Stimulated activated CD8-positive, alpha-beta memory T cell treated with anti-CD3 and anti-CD28 coated beads, Interleukin-15, amount 100 ng/mL, for 1 hour (primary cell): ENCODE measurements at places on chromosomes 16 and 17.

DNA sequence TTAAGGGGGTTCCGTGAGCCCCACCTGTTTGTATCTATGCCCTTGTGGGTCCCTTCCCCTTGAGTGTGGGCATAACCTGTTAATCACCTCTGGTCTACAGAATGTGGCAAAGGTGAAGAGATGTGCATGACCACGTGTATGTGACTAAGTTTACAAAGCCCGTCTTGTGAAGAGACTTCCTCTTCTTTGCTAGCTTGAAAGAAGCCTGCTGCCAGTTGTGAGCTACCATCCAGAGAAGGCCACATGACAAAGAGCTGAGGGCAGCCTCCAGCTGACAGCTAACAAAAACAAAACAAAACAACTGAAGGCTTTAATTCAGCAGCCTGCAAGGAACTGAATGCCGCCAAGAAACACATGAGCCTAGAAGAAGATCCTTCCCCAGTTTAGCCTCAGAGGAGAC, 112.0 kb downstream of the AXIN2 start:
- DNase-seq = no peak

GRCh38 chr17:78106211-78106610, 22.3 kb downstream of the TMC6 start:
- no peak for DNase-seq

GRCh38 chr17:57640079-57640478, 105.0 kb downstream of the CCDC182 start:
- no peak for DNase-seq

DNA sequence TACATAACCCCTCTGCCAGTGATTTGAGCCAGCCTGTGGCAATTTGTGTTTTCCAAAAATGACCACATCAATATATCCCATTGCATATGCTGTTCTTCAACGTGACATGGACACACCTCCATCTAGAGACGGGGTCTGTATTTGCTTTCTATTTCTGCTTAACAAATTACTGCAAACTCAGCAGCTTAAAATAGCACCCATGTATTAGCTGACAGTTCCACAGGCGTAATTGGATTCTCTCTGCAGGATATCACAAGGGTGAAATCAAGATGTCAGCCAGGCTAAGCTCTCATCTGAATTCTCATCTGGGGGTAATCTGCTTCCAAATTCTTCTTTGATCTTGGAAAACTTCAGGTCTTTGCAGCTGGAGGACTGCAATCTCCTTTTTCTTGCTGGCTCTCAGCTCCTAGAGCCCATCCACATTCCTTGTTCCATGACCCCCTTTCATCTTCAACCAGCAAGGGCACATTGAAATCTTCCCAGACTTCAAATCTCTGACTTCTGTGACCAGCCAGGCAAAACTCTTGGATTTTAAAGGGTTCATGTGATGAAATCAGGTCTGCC, 8.2 kb downstream of the KRT9 start:
- DNase-seq = no peak

DNA sequence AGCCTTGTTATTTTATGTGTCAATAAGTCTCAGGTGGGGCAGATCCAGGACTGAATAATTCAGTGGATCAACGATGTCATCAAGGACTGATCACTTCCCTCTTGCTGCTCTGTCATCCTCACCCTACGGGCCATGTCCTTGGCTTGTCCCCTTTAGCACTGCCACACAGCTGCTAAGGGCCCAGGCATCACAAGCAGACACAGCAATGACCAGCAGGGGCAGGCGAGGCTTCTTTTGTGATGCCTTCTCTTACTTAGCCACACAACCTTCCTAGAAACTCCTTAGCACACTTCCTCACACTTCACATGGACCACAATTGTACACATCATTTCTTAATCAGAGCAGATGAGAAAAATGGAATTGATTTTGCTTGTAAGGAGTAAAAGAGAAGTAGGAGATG, 356.3 kb upstream of the SOX9 start:
- no peak for DNase-seq

GRCh38 chr17:81010935-81011334, 19.3 kb downstream of the CHMP6 start:
- no peak for DNase-seq

GRCh38 chr16:4414187-4414917, 2.0 kb downstream of the CORO7 start:
- peak; percentile 46 for DNase-seq

GRCh38 chr17:75348386-75349012, 57.0 kb downstream of the GRB2 start:
- no peak for DNase-seq

GRCh38 chr16:81863630-81864352, 84.7 kb downstream of the PLCG2 start:
- no peak for DNase-seq

DNA sequence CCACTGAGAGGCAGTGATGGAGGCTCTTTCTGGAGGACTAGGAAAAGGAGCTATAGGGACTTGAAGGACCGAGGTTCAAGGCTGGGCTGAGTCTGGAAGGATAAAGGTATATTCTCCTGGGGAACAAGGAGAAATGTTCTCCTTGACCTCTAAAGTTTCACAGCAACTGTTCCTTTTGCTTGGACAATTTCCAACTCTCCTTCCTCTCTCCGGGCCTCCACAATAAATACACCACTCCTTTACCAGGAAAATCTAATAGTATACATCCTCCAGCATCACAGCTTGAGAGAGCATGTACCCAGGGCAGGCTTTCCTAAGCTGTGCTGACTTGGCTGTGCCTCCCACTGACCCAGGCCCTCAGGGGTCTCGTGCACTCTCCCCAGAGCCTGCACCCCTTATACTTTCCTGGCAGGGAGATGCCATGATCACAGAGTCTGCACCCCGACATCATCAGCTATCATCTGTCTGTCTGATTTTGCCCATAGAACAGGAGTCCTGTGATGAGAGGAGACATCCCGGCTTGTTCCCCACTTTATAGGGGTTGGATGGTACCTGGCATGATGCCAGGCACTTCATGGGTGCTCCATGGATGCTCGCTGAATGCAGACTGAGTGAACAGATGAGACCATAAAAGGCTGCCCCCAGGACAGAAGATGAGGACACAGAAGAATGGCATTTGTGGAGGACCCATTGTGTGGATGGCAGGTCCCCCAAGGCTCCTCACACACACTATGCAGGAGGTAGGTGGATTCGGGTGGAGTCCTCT, 582.6 kb upstream of the CDH5 start:
- no peak for DNase-seq

DNA sequence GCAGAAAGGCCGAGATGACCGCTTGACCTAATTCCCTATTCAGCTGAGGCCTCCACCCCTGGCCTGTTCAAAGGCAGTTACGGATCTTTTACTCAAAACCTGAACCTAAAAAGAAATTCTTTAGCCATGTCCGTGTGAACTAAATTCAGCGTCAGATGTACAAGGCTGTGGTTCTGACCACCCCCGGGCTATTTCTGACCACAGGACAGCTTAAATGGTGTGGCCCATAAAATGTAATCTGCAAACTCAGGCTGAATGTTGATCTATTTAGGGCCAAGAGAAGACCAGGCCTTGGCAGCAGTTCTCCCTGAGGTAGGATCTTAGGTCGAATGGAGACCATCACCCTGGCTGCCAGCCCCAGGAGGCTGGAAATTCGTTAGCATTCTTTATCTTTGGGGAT, 485.5 kb downstream of the WWOX start:
- no peak for DNase-seq

GRCh38 chr16:87410968-87411367, 18.8 kb downstream of the MAP1LC3B start:
- no peak for DNase-seq

GRCh38 chr16:55497558-55497957, 11.3 kb upstream of the LPCAT2 start:
- DNase-seq = no peak

DNA sequence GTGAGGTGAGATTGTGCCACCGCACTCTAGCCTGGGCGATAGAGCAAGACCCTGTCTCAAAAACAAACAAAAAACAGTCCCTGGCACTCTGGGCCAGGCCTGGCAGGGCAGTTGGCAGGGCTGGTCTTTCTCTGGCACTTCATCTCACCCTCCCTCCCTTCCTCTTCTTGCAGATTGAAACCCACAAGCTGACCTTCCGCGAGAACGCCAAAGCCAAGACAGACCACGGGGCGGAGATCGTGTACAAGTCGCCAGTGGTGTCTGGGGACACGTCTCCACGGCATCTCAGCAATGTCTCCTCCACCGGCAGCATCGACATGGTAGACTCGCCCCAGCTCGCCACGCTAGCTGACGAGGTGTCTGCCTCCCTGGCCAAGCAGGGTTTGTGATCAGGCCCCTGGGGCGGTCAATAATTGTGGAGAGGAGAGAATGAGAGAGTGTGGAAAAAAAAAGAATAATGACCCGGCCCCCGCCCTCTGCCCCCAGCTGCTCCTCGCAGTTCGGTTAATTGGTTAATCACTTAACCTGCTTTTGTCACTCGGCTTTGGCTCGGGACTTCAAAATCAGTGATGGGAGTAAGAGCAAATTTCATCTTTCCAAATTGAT, 24.8 kb downstream of the STH start:
- DNase-seq = no peak

GRCh38 chr17:49688848-49689247, 11.0 kb upstream of the SPOP start:
- DNase-seq = no peak

- DNase-seq = no peak
Measured at GRCh38 chr17:70329721-70330120, 160.4 kb downstream of the KCNJ2 start.

- DNase-seq = no peak
Measured at GRCh38 chr16:12906271-12906670, 4.9 kb downstream of the SHISA9 start.

GRCh38 chr17:21119247-21119918, 7.4 kb upstream of the DHRS7B start:
- peak; percentile 35 for DNase-seq

DNA sequence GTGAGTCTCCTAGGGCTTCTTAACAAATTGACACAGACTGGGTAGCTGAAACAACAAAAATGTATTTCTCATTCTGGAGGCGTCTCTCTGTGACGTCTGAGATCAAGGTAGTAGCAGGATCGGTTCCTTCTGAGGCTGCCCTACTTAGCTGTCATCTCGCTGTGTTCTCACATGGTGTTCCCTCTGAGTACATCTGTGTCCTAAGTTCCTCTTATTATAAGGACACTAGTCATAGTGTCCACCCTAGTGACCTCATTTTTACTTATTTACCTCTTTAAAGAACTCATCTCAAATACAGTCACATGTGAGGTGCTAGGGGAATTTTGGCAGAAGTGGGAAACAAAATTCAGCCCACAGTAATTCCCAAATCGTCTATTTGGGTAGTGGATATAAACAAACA, 529.1 kb downstream of the NPIPA7 start:
- DNase-seq = no peak

- no peak for DNase-seq
Measured at GRCh38 chr16:52383640-52384292, 163.2 kb downstream of the TOX3 start.

GRCh38 chr16:26668026-26668425, 398.7 kb upstream of the C16orf82 start:
- DNase-seq = no peak

GRCh38 chr16:57688487-57688986, 6.1 kb upstream of the DRC7 start:
- no peak for DNase-seq

- no peak for DNase-seq
Measured at GRCh38 chr16:85642762-85643358, 29.7 kb downstream of the GSE1 start.

DNA sequence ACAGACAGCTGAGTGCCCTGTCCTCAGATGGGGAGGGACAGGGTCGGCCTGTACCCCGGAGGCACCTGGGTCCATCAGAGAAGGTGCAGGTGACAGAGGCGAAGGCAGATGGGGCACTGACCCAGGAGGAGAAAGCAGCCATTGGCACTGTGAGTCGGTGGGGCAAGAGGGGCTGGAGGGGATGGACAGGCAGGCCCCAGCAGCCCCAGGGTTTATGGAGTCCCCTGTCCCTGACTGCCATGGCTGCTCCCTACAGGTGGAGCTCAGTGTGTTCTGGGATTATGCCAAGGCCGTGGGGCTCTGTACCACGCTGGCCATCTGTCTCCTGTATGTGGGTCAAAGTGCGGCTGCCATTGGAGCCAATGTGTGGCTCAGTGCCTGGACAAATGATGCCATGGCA, 32.1 kb downstream of the ANKRD40 start:
- no peak for DNase-seq

DNA sequence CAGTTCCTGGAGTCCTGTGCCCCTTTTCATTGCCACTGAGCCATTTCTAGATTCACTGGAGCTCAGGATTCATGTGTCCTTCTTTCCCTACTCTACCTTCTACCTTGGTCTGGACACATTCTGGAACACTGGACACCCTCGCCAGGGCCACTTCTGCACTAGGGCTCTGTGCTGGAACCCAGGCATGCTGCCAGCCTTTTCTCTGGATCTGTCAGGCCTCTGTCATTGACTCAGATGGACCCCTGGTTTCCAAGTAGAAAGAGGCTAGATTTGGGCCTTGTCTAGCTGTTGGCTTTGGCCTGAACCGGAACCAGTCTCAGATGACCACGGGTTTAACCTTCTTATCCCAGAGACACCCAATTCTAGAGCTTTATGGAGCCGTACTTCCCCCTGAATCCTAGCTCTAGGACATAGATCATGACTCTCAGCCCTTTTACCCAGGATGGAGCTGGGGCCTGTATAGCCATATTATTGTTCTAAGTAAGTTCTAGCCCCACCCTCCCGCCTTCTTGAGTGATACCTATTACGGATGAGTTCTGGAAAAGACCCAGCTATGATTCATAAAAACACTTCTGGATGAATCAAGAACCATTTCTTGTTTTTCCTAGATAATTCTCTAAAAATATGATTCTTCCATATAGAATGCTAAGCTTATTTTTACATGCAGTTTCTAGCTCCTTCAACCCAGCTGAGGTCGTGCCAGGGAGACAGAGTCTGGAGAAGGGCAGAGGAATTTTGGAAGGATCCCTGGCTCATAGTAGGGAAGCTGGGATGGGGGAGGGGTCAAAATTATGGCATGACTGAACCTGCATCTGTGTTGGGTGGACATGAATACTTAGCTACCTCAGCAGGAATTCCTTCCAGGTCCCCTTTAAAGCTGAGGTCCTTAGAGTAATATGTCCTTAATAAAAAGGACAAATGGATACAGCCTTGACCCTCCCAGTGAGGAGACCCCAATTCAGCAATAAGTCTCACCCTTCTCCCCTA, 1.1 kb upstream of the CHRNB1 start:
- no peak for DNase-seq

DNA sequence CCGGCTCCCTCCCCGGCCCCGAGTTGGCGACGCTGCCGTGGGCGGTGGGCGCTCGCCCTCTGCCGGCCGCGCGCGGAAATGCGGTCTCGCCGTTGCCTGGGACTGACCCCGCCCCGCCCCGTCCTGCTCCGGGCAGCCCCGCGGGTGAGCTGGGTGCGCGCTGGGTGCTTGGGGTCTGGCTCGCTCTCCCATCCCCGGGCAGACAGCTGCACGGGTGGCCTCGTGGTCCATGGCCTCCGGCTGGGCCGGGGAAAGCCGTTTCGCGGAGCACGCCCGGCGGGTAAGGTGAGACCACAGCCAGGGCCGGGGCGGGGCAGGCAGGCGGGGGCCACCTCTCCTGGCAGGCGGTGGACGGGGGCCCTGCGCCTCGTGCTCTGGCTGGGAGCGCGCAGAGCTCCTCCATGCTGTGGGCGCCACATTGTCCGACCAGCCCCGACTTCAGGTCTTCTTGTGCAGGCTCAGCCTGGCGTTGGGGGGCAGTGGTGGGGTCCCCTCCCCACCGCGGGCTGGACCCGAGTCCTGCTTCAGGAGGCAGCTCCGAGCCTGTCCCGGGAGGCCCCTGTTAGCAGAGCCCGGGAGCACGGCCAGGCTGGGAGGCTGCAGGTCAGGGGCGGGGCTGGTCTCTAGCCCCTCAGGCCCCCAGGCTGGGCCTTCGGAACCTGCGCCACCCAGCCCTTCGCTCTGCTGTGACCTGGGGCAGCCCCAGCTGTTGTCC, 7.0 kb upstream of the C1QTNF8 start:
- DNase-seq = peak; percentile 35
